Esophagus mucosa (tissue), 1 donor: ENCODE measurements at places on chromosomes 7 and 10.

DNA sequence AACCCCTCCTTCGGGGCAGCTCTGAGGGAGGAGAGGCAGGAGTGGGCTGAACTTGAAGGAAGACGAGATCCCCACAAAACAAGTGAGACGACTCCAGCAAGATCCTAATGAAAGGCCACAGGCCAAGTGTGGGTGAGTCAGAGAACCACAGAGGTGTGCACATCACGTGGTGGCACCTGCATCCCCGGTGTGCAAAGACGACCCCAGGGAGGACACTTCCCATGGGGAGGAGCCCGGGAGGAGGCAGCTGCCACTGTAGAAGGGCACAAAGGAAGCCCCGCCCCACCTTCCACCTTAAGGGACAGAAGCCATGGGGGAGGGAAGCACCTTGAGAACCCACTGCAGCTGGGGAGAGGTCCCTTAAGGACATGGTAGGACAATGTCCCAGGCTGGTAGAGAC lies 45.7 kb downstream of the ESYT2 start:
- ATAC-seq = peak; percentile 73

GRCh38 chr7:143391462-143392404 lies 10.6 kb downstream of the ZYX start:
- ATAC-seq = peak; percentile 23

DNA sequence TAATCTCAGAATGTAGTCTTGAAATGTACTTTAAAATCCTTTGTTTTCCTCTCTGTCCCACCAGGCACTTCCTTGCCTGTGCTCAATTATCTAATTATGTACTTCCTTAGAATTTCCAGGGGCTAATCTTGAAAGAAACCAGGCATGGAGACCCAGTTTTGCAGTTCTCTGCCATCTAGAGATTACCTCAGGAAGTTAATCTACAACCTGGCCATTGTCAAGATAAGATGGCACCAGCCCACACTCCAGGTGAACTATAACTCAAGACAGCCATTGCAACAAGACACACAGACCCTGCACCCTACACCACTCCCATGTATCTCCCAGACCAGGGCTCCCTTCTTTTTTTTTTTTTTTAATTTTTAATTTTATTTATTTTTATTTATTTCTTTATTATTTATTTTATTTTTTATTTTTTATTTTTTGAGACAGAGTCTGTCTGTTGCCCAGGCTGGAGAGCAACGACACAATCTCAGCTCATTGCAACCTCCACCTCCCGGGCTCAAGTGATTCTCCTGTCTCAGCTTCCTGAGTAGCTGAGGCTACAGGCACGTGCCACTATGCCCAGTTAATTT lies 85.9 kb upstream of the TRIM24 start:
- no peak for ATAC-seq

- no peak for ATAC-seq
Measured at GRCh38 chr7:90007001-90007654, 147.1 kb upstream of the STEAP1 start.

DNA sequence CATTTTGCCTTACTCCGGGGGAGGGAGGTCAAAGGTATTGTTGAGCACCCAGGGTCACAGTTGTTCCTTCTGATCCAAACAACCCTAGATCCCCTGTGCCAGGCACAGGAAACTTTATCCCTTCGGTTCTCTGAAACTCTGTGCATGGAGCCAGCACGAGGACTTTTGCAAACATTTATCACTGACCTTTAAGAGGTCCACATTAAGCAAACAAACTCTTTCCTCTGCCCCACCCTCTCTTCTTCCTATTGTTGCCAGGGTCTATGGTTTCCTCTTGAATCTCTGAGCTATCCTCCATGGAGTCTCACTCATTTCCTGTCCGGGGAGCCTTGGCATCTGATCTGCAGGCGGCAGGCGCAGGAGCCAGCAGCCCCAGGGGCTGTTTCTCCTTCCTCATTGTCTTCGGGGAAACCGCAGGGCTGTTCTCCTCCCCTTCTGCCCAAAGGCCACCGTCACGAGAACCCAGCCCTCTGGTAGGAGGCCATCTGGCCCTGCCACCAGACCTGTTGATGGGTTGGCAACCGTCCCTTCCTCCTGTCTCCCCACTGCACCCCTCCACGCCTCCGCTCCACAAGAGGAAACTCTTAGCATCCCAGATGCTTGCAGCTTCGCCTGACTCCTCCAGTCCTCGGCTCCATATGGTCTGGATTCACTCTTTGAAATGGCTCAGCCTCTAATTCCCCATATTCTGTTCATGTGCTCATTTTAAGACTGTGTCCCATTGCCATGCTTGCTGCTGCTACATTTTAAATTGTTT lies 327.3 kb upstream of the NRP1 start:
- ATAC-seq = peak; percentile 59

GRCh38 chr7:2979201-2979631 lies 64.5 kb downstream of the CARD11 start:
- ATAC-seq = no peak

GRCh38 chr10:84540617-84541288 lies 212.4 kb downstream of the CCSER2 start:
- peak; percentile 73 for ATAC-seq

GRCh38 chr7:6709808-6710207 lies 3.1 kb upstream of the ZNF12 start:
- ATAC-seq = no peak

DNA sequence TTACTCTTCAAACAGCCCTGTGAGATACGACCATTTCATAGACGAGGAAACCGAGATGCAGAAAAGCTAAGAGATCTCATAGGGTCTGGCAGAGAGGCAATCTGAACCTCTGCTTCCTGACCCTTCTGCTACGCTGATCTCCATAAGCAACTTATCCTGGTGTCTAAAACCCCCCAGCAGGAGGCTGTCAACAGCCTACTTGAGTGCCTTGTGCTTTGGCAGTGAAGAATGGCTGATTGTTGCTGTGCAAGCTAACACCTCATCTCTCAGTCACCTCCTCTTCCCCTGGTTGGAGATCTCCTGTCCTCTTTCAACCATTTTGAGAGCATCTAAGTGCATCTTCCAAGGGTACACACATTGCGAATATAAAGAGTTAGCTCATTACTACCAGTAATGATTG lies 86.2 kb downstream of the AOAH start:
- no peak for ATAC-seq

DNA sequence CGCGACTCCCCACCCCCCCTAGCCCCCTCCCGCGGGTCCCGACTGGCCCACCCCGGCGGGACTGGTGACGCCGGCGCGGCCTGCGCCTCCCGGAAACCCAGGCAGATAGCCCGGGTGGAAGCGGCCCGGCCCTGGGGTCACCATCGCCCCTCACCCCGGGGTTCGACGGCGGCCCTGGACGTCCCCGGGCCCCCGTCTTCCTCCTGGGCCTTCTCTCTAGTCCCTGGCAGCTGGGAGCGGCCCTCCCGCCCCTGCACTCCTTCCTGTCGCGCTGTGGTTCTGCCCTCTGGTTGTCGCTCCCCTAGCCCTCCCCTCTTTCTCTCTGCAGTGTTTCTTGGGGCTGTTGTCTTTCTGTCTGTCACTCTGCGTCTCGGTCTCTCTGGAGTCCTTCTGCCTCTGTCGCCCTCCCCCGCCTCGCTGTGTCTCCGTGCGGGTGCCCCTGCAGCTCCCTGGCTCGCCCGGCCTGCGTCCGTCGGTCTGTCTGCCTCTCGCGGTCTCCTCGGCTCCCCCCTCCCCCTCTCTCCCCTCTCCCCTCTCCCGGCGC lies 90.5 kb upstream of the PAX2 start:
- ATAC-seq = no peak

GRCh38 chr7:90968871-90969270 lies 295.4 kb upstream of the FZD1 start:
- no peak for ATAC-seq
